ENCODE measurements at places on chromosomes 13 and 19. TPM values are rescaled to one million over a fixed set of nuclear protein-coding genes. Genes with fewer than 3 reads are reported as not detected.

- H3K36me3 ChIP-seq = no peaks in the 10 kb centered on the region
- H3K27me3 ChIP-seq = no peaks in the 10 kb centered on the region
- H3K27ac ChIP-seq = no peak overlapping the region
- no peak for DNase-seq
- no peaks in the 10 kb centered on the region for H3K4me1 ChIP-seq
- H3K4me3 ChIP-seq = no peak overlapping the region
Measured at GRCh38 chr19:3253270-3253669, 28.8 kb downstream of the CELF5 start.

GRCh38 chr13:47408546-47409319, 511.9 kb upstream of the HTR2A start:
- H3K36me3 ChIP-seq = no peaks in the 10 kb centered on the region
- no peak for DNase-seq
- H3K27me3 ChIP-seq = no peaks in the 10 kb centered on the region
- H3K4me1 ChIP-seq = no peaks in the 10 kb centered on the region
- H3K27ac ChIP-seq = peak overlapping the region; percentile 71

DNA sequence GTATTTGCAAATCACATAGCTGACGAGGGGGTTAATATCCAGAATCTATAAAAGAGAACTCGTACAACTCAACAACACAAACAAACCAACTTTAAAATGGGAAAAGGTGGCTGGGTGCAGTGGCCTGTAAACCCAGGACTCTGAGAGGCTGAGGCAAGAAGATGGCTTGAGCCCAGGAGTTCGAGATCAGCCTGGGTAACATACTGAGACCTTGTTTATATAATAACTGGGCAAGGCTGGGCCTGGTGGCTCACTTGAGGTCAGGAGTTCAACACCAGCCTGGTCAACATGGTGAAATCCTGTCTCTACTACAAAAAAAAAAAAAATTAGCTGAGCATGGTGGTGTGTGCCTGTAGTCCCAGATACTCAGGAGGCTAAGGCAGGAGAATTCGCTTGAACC, 21.8 kb upstream of the TM6SF2 start:
- H3K4me1 ChIP-seq = no peaks in the 10 kb centered on the region
- no peak overlapping the region for H3K4me3 ChIP-seq
- H3K27me3 ChIP-seq = no peaks in the 10 kb centered on the region
- no peak for DNase-seq
- H3K36me3 ChIP-seq = no peaks in the 10 kb centered on the region

DNA sequence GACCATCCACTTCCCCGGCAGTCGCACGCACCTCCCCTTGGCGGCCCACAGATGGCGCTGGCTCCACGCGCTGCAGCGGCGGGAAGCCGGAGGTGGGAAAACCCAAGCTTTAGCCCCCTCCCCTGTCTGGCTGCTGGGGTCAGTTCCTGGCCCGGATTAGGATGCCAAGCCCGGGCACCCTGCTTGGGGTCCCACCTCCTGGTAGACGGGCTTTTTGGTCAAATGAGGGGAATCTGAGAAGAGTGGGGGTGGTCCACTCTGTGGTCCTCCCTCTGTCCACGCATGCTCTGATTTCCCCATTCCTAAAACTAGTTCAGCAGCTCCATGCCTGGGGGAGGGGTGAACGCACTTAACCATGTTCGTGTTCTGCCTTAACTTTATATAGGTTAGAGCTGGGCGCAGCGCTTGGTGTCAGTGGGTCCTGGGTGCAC, 8.1 kb upstream of the ADGRE2 start:
- no peak overlapping the region for H3K4me3 ChIP-seq
- H3K4me1 ChIP-seq = no peaks in the 10 kb centered on the region
- H3K36me3 ChIP-seq = no peaks in the 10 kb centered on the region
- DNase-seq = peak; percentile 25
- H3K27ac ChIP-seq = no peak overlapping the region

GRCh38 chr19:48963371-48964204, 1.5 kb upstream of the FTL start:
- H3K36me3 ChIP-seq = no peaks in the 10 kb centered on the region
- peak overlapping the region; percentile 100 for H3K27ac ChIP-seq
- no peaks in the 10 kb centered on the region for H3K27me3 ChIP-seq
- peaks cover 27% of the 10 kb centered on the region for H3K4me1 ChIP-seq
- peak; percentile 91 for DNase-seq

DNA sequence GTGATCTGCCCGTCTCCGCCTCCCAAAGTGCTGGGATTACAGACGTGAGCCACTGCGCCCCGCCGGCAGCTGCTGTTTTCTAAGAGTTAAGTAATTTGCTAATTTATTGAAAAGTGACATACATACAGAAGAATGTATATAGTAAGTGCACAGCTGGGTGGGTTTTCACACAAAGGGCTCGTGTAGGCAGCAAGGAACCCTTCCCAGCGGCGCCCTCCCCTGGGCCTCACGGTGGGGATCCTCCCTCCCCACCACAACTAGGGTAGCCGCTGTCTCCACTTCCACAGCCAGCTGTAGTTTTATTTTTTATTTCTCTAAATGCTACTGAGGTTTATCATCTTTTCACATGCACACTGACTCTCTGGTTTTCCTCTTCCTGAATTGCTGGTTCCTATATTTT, 64.9 kb downstream of the CRYL1 start:
- H3K27me3 ChIP-seq = no peaks in the 10 kb centered on the region
- no peak overlapping the region for H3K4me3 ChIP-seq
- no peaks in the 10 kb centered on the region for H3K36me3 ChIP-seq
- no peak overlapping the region for H3K27ac ChIP-seq
- H3K4me1 ChIP-seq = no peaks in the 10 kb centered on the region

- H3K36me3 ChIP-seq = no peaks in the 10 kb centered on the region
- H3K27ac ChIP-seq = no peak overlapping the region
- H3K4me1 ChIP-seq = peaks cover 5% of the 10 kb centered on the region
- no peak overlapping the region for H3K4me3 ChIP-seq
- DNase-seq = no peak
Measured at GRCh38 chr19:11478167-11479089, 2.4 kb downstream of the ELAVL3 start.

DNA sequence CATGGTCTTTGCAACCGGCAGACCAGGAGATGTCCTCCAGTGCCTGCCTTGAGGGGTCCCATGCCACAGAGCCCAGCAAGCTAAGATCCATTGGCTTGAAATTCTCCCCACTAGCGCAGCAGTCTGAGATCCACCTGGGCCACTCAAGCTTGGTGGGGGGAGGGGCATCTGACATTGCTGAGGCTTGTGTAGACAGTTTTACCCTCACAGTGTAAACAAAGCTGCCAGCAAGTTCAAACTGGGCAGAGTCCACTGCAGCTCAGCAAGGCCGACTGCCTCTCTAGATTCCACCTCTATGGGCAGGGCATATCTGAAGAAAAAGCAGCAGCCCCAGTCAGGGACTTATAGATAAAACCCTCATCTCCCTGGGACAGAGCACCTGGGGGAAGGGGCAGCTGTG, 32.0 kb upstream of the ITM2B start:
- H3K4me3 ChIP-seq = no peak overlapping the region
- peak; percentile 76 for DNase-seq
- peak overlapping the region; percentile 39 for H3K27ac ChIP-seq
- H3K4me1 ChIP-seq = no peaks in the 10 kb centered on the region

GPC5 gene
- 3.9 TPM for polyA plus RNA-seq

DNA sequence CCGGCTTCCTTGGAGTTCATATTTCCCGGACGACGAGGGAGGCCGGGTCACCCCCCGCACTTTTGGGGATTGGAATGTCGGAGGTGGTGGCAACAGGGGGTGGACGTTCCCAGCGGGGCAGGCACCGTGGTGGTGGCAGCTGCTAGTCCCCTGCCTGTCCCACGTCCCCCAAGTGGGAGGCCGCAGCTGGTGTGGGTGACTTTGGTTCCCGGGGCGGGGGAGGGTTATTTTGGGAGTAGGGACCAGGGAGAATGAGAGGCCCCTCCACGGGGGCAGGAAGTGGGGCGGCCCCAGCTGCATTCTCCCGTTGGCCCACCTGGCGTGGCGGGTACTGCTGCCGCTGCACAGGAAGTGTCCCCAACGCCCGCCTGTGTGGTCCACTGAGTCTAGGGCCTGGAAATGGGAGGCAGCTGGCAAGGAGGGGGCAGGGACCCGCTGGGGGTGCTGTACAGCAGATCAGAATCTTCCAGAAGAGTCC, 11.1 kb upstream of the PLIN3 start:
- no peak for DNase-seq
- no peaks in the 10 kb centered on the region for H3K27me3 ChIP-seq
- H3K4me1 ChIP-seq = peaks cover 5% of the 10 kb centered on the region
- H3K4me3 ChIP-seq = no peak overlapping the region
- peak overlapping the region; percentile 7 for H3K27ac ChIP-seq

LINGO3 gene
- polyA plus RNA-seq = not detected

DNA sequence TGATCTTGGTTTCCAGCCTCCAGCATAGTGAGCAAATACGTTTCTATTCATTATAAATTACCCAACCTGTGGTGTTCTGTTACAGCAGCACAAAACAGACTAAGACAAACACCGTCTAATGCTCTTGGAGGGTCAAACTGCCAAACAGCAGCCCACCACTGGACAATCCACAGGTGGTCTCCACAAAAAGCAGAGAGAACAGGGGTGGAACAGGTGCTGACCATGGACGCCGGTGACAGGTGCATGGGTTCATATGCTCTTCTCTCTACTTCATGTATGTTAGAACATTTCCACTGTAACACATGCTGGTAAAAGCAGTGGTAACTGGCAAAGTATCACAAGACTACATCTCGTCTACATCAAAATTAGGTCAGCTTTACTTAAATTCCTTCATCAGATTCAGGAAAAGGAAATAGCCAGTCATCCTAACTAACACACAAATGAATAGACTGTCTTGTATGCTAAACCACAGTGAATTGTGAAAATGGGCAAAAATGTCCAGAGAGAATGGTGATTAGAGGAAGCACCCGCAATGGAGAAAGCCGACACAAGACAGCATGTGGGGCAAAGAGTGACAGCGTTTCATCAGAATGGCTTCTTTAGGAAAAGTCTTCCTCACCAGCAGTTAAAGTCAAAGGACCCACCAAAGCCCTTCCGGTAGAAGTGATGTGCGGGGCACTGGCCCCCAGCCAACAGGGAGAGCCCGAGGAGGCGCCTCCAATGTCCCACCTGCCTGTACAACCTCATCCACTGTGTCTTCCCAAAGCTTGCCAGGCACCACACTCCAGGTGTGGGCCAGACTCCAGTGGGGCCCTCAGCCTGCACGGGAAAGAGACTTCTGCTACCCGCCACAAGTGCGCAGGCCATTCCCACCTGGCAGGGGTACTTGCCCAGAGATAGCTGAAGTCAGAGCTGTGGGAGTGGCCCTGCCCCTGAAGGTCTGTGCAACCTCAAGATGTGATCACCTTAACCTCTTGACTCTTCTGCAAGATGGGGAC, 6.5 kb downstream of the CARS2 start:
- no peaks in the 10 kb centered on the region for H3K27me3 ChIP-seq
- no peak for DNase-seq
- no peak overlapping the region for H3K27ac ChIP-seq

OR7D2 gene
- polyA plus RNA-seq = 0.34 TPM

DNA sequence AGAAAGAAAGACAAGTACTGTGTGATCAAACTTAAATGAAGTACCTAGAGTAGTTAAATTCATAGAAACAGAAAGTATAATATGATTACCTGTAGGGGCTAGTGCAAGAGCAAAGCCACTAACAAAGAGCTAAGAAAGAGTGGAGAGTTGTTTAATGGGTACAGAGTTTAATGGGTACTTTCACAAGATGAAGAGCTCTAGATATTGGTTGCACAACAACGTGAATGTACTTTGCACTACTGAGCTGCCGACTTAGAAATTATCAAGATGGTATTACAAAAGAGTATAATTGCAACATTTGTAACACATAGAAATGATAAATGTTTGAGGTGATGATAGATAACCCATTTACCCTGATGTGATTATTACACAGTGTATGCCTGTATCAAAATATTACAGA, 140.3 kb upstream of the GPC6 start:
- H3K4me1 ChIP-seq = peaks cover under 1% of the 10 kb centered on the region
- H3K27ac ChIP-seq = no peak overlapping the region
- no peak overlapping the region for H3K4me3 ChIP-seq
- H3K27me3 ChIP-seq = no peaks in the 10 kb centered on the region
- H3K36me3 ChIP-seq = no peaks in the 10 kb centered on the region
- DNase-seq = peak; percentile 8

ERCC1 gene
- polyA plus RNA-seq = 72.8 TPM

ALOX5AP gene
- 17.2 TPM for polyA plus RNA-seq

DNA sequence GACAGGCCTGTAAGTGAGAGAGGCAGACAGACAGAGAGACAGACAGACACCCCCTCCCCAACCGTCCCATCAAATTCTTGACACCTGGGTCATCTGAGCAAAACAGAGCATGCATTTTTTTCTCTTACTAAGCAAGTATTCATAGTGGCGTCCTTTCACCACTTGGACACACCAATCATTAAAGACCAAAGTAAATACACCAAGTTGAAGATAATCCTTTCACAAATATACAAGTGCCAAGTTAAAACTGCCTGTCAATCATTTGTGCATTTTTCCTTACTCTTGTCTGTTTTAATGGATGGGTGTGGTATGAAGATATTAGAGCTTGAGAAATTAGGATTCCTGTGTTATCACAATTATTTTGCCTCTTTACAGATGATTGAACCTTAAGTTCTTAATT, 337.3 kb downstream of the ATP8A2 start:
- H3K36me3 ChIP-seq = no peaks in the 10 kb centered on the region
- DNase-seq = no peak
- H3K27ac ChIP-seq = no peak overlapping the region

LRRC25 gene
- polyA plus RNA-seq = 1.5 TPM

LILRB3 gene
- 1.7 TPM for polyA plus RNA-seq

ZNF835 gene
- polyA plus RNA-seq = not detected

- peaks cover under 1% of the 10 kb centered on the region for H3K4me1 ChIP-seq
- H3K4me3 ChIP-seq = no peak overlapping the region
- no peak overlapping the region for H3K27ac ChIP-seq
- no peaks in the 10 kb centered on the region for H3K27me3 ChIP-seq
- no peak for DNase-seq
Measured at GRCh38 chr19:2266183-2266993, 10.2 kb upstream of the JSRP1 start.

SOX1 gene
- 0.11 TPM for polyA plus RNA-seq

PRSS57 gene
- polyA plus RNA-seq = not detected

C5AR1 gene
- 0.99 TPM for polyA plus RNA-seq

DNA sequence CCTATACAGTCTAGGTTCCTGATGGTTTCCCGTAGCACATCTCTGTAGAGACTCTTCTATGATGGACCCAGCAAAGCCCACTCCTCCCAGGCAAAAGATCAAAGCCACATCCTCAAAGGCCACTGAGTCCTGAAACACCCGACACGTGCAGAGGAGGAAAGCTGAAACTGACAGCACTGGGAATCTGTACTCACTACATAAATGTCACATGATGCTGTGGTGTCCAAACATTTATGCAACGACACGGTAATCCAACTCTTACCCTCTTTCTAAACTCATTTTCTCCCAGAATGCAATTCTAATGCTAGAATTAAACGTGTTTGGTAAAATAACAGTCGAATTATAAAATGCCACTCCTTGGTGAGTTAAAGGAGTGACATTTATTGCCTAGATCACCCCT, 7.0 kb upstream of the ZNF441 start:
- H3K4me3 ChIP-seq = no peak overlapping the region
- H3K36me3 ChIP-seq = no peaks in the 10 kb centered on the region
- no peak overlapping the region for H3K27ac ChIP-seq
- H3K27me3 ChIP-seq = no peaks in the 10 kb centered on the region
- DNase-seq = no peak

- H3K27ac ChIP-seq = no peak overlapping the region
- DNase-seq = no peak
- H3K4me3 ChIP-seq = no peak overlapping the region
Measured at GRCh38 chr13:81379183-81379582, 1038.3 kb upstream of the SPRY2 start.
